ENCODE measurements at places on chromosomes 3 and 15. TPM values are rescaled to one million over a fixed set of nuclear protein-coding genes. Genes with fewer than 3 reads are reported as not detected.

STAB1 gene
- 5.6 TPM for polyA plus RNA-seq

C2CD4B gene
- not detected for polyA plus RNA-seq

GRCh38 chr15:25860885-25861866, 2.0 kb downstream of the ATP10A start:
- DNase-seq, result no peak

DNA sequence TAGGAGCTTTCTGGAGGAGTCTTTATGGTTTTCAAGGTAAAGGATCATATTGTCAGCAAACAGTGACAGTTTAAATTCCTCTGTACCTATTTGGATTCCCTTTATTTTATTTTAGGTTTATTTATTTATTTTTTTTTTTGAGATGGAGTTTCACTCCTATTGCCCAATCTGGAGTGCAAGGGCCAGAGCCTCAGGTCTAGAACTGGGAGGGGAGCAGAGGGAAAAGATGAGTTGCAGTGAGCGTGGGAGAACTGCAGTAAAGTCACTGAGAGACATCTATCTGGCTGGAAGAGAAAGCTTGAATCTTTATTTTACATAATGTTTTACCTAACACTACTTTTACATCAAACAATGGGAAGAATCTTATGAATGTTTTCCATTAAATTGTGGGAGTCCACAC, 49.5 kb upstream of the GK5 start:
- DNase-seq, result no peak

DNA sequence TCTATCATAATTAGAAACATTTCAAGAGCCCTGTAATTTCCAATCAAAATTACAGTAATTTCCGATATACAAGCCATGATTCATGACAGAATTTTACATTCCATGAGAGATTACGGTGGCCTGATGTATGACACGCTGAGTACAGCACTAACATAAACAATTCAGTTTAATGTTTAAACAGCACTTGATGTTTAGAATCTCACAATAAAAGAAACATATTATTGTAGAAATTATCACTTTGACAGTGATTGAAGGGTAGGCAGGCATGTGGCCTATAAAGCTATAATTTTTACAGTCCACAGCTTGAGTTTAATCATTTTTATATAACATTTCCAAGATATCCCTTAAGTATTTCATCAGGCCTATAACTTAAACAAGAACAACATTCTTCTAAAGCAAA, 48.5 kb downstream of the SATB1 start:
- no peak for DNase-seq

- no peak for DNase-seq
Observed at GRCh38 chr3:119395923-119396358, 67.5 kb downstream of the TMEM39A start.

DNA sequence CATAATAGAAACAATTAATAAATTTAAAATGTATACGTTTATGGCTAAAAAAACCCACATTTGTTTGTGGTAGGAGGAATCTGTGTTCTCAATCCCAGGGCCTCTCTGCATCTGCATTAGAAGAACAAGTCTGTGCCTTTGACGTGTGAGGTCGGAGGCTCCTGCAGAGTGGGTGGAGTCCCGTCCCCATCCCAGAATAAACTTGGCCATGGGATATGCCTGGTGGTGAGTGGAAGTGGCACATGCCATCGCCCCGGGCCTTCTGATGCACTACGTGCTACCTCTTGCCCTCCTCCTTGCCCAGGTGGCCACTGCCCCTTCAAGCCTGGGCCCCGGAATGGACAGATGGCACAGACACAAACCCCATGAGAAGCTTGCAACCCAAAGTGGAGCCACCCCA, 131.1 kb upstream of the NSMCE3 start:
- DNase-seq, result no peak

GRCh38 chr15:38068626-38069391, 134.4 kb downstream of the TMCO5A start:
- DNase-seq, result peak; percentile 18

GRCh38 chr15:72365844-72366243, 10.0 kb downstream of the HEXA start:
- no peak for DNase-seq

DNA sequence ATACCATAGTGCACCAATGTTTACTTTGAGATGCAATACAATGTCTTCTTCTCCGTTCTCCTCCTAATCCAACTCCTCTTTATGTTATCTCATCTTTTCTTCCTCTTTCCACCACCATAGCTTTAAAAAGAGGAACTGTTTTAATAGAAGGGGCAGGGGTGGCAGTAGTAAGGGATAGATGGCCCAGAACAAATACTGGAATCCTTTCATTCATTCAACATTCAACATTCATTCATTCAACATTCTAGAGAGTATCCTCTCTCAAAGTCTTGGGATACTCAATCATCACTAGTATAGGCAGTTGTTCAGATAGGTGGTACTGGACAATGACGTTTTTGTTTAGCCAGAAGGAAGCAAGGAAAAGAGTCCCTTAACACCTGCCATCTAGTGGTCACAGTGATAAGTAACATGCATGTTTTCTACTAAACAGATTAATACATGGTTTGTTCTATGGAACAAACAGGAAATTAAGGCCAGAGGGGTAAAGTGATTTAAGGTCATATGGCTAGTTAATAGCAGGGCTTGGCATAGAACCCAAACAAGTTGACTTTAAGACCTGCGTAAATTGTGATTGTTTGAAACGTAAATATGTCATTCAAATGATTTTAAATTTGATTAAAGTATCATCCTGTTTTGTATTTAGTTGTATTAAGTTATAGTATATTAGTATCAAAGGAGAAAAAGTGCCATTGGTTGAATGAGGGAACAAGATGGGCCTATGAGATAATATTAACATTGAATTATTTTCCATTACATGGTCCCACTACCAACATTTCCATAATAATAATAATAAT, 26.9 kb upstream of the EHHADH start:
- peak; percentile 53 for DNase-seq

DNA sequence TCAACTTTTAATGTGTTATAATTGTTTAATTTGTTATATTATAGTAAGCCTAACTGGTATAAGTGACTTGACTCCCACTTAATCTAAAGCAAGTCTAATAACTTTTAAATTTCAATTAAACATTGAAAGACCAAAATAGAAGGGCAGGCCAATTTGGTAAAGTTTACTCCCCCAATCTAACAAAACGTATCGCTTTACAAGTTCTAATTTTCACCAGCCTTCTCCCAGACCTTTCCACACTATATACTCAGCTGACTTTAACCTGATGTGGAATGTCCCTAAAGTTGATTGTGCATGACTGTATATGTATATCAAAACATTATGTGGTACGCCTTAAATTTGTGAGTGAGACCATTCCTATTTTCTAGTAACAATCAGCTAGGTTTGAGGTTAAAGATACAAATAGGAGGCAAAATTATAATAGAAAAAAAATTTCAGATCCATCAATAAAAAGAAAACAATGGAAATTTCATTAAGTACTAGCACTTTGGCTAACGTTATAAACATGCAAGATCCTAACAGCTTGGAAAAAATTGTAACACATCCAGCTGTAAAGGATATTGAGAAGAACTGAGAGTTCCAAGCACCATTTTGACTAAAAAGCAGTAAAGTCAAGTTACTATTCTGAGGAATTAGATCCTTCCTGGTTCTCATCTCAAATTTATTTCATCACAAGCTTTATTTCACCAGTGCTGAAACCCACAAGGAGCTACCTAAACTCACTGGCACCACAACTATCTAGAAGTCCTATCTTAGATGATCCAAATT, 199.5 kb downstream of the ERC2 start:
- no peak for DNase-seq

- DNase-seq, result no peak
Observed at GRCh38 chr15:62457100-62457499, 292.0 kb upstream of the C2CD4B start.

DNA sequence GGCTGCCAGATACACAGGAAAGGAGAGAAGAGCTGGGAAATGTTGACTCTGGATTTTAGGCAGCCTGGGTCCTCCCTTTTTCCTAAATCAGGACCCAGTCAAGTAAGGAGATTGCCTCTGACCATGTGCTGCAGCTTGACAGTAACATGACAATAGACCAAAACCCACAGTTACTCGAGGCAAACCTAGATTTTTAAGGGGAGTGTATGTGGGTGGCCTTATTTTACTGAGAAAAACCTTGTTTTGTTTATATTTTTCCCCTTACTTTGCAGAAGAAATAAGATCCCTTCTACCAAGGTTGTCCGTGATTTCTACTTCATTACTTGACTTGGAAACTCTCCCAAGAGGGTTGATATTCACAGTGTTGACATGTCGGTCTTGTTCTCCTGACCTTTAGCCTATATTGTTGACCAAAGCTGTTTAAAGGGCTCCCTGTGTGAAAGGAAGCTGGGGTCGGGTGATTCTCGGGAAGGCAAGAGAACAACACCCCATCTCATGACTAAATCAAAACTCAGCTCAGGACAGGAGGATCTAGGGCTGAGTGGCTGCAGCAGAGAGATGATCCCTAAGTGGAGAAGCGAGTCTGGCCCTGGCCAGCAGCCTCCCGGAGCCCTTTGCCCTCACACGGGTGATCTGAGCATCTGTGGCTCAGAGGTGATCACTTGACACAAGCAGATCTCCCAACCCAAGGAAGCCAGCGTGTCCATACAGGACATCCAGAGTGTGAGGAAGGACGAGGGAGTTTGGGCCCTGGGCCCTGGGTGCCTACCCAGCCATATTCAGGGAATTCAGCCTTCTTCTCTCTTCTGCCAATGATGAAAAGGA, 31.0 kb upstream of the SLCO2A1 start:
- DNase-seq, result no peak

DNA sequence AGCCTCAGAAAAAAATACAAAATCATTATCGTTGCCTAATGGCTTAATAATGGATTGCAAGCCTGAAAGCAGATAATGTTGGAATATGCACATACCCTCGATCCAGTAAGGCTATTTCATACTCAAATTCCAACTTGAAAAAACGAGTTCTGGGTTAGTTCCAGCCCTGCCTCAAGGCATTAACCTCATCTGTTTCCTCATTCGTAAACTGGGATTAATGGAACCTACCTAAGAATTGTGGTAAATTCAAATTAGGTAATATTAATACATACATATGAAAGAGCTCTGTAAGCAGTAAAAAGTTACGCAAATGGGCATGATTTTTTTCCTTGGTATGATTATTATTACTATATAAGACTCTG, 107.5 kb downstream of the SRGAP3 start:
- no peak for DNase-seq

GRCh38 chr3:120438665-120439370, 12.0 kb downstream of the FSTL1 start:
- DNase-seq, result no peak

GRCh38 chr15:70702584-70702983, 60.8 kb downstream of the UACA start:
- DNase-seq, result no peak

GRCh38 chr15:44243141-44243540, 45.4 kb upstream of the GOLM2 start:
- no peak for DNase-seq

DNA sequence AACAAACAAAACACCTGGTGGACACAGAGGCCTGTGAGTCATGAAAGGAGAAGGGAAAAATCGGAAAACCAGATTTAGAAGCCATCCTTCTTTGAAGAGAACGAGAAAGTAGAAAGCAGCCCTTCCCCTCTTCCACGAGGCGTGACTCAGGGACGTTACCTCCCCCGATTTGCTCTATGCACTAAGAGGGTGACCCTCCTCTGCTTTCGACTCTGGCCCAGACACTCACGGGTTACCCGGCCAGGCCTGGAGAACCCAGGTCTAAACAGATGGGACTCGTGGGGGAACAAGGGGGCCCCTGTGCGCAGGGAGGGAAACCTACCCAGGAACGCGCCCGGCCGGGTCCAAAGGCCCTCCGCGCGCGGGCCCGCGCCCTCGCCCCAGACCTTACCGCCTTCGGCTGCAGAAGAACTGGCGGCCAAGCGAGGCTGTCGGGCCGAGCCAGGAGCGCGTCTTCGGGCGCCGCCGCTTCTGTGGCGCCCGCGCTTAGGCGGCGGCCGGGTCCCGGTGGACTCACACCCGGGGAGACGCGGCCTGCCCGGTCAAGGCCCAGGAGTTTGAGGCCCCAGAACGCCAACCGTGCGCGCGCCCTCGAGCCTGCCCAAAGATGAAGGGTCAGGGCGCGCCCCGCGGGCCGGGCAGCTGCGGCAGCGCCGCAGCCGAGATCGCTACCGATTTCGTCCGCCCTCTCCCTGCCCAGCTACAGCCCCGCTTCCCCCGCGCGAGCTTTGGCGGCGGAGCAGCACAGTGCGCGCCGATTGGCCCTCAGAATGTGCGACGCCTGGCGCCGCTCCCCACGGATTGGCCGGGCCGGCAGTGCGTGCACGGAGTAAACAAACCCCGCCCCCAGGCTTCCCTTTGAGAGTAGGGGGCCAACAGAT, at the start of gene TFDP2:
Gene TFDP2, minus strand, starts transcription at position 753 of the 881 bp plus-strand sequence. CDS start 47,795 bp downstream, outside the sequence.
- DNase-seq, result peak; percentile 88

DNA sequence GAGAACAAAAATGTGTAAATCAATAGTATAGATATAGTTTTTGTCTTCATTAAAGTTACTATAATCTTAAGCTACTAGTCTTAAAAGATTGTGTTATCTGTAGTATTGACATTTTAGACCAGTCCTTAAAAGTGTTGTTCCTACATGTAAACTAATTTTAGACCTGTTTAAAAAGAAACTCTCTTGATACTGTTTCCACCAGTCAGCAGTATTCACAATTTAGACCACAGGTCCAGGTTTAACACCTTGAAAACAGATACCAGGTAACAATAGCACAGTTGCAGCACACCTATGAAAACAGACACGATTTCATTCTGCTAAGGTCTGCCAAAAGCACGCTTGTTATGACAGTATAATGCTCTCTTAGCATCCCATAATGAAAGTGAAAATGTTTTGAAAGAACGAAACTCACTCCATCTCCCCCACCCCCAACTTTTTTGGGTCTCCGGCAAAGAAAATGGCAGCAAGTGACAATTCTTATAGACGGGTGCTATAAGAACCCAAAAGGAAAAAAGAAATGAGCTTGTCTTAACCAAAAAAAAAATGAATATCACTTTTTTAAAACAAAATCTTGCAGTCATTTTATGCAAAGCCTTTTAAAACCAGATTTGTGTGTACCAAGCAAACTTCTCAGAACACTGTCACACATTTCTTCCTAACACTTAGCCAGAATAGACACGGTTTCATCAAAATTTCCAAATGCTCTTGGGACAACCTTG, 1.6 kb downstream of the EIF4E3 start:
- DNase-seq, result peak; percentile 58

GRCh38 chr15:26146202-26146601, 283.1 kb upstream of the ATP10A start:
- no peak for DNase-seq

DNA sequence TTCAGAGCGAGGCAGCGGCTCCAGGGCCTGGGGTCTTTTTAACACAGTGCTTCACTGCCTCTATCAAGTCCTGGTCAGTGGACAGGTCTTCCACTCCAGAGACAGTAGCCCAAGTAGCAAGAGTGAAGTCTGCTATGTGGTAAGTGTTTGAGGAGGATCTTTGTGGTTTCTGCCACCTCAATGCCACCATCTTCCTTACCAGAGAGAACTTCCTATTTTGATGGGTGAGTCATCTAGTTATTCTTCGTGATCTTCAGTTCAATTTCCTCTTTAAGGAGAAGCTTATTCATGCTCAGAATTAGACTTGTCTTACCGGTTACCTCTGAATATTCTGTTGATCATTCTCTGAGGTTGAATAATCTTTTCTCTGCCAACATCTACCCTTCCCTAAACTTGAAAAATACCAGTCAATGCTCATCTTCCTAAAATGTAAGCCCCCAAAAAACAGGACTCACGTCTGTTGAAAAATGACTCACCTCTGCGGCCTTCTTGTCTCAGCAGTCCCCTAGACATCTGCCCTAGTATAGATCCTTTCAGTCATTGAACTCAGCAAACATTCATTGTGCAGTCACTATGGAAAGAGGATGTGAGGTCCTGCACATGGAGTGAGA, 32.2 kb upstream of the BCL6 start:
- peak; percentile 78 for DNase-seq
